ENCODE measurements at places on chromosomes 13 and 19.

GRCh38 chr13:79212064-79212619 is 193.9 kb downstream of the RBM26 start:
- DNase-seq, result no peak

- DNase-seq, result no peak
Measured at GRCh38 chr13:19881641-19882040, 18.2 kb upstream of the ZMYM5 start.

DNA sequence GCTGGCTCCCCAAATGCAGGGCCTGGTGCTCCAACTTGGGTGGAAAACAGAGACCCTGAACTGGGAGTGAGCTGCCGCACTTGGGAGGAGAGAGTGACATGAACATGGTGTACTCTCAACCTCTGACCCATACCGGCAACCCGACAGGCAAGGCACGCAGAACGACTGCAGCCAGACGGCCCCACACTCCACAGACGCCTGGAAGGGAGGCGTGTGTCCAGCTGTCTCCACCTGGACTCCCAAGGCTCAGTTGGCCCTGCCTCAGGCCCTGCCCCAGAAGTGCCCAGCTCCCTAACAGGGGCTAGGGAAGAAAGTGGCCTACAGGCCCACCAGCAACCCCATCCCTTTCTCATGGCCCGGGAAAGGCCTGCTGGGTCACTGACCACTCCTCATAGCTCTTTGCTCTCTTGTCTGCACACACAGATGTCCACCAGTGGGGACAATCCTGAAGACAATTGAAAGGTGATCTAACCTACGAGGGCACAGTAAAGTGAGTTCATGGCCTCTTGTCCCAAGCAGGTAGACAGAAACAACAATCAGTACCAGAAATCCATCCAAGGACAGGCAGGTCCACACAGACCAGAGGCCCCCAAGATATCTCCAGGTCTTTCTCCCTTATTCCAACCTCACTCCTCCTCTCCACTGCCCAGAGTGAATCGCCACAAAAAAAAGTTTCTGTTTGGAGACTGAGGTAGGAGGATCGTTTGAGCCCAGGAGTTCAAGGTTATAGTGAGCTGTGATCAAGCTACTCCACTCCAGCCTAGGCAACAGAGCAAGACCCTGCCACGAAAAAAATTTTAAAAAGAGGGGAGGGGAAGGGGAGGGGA is 28.2 kb downstream of the ELL start:
- DNase-seq, result no peak

- DNase-seq, result no peak
Measured at GRCh38 chr19:42230571-42230970, 10.5 kb downstream of the ZNF526 start.

DNA sequence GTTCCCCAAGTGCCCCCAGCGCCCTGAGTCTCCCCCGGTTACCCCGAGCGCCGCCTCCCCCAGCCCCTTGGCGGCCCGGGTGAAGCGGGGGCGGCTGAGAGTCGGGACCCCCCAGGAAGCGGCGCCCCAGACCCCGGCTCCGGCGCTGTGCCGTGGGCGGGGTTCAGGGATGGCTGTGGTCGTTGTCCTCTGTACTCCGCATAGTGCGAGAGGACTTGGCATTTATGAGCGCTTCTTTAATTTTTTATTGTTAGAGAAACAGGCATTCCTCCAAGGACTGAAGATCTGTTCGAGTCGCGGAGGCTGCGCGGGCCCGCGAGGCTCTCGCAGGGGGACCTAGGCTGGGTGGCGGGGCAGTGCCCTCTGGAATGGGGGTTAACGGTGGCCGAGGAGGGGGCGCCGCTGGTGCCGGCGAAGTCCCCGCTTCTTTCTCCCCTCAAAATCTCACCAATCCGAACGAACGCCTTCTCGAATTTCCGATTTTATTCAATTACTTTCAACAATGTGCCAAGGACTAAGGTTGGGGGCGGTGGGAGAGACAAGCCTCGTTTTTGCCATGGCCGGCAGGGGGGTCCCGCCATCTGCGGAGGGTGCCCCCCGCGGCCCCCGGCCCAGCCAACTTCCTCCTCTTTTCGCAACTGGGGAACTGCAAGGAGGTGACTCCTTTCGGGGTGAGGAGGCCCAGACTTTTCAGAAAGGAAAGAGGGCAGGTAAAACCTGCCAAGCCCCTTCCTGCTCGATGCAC is 596 bp upstream of the GJB2 start:
- no peak for DNase-seq

GRCh38 chr19:2239771-2240770 is 3.4 kb downstream of the SF3A2 start:
- no peak for DNase-seq

DNA sequence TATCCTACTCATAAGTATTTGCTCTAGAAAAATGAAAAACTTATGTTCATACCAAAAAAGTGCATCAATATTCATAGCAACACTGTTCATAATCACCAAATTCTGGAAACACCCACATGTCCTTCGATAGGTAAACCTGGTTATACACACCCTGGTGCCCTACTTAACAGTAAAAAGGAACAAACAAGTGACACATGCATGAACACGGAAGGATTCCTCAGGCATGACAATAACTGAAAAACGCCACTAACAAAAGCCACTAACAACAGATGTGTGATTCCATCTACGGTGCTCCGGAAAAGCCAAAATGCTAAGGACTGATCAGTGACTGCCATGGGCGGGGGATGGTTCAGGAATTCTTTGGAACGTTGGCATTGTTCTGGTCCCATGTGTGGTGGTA is 65.5 kb downstream of the STK24 start:
- peak; percentile 25 for DNase-seq

- no peak for DNase-seq
Measured at GRCh38 chr13:30735025-30735871, at the start of gene ALOX5AP. TSS of gene ALOX5AP (plus strand) at chr13:30735543. CDS start at chr13:30735606, 63 bp downstream.

- no peak for DNase-seq
Measured at GRCh38 chr13:96109125-96109524, 19.2 kb downstream of the HS6ST3 start.

GRCh38 chr13:111955412-111956065 is 111.4 kb upstream of the SOX1 start:
- DNase-seq, result no peak

- no peak for DNase-seq
Measured at GRCh38 chr13:39498471-39499114, 104.4 kb downstream of the LHFPL6 start.

- no peak for DNase-seq
Measured at GRCh38 chr13:31282741-31283455, 83.1 kb downstream of the B3GLCT start.

DNA sequence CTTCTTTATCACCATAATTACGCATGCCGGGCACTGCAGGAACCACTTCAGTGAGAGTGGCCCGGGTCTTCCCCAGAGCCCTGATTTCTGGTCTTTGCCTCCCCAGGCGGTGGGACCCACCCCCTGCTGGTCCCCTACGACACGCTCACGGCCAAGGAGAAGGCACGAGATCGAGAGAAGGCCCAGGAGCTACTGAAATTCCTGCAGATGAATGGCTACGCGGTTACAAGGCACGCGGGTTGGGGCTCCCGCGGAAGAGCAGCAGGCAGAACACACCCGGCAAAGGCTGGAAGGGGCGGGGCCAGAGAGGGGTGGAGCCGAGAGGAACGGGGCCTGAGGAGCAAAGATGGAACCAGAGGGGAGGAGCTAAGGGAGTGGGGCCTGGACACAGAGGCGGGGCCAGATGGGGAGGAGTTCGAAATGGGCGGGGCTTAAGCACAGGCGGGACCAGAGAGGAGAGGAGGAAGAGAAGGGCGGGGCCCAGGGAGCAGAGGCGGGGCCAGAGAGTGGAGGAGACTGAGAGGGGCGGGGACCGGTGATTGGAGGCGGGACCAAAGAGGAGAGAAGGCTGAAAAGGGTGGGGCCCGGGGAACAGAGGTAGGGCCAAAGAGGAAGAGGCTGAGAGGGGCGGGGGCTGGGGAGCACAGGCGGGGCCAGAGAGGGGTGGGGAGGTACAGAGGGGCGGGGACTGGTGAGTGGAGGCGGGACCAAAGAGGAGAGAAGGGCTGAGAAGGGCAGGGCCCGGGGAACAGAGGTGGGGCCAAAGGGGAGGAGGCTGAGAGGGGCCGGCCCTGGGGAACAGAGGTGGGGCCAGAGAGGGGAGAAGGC is 73.4 kb downstream of the RYR1 start:
- DNase-seq, result peak; percentile 48

DNA sequence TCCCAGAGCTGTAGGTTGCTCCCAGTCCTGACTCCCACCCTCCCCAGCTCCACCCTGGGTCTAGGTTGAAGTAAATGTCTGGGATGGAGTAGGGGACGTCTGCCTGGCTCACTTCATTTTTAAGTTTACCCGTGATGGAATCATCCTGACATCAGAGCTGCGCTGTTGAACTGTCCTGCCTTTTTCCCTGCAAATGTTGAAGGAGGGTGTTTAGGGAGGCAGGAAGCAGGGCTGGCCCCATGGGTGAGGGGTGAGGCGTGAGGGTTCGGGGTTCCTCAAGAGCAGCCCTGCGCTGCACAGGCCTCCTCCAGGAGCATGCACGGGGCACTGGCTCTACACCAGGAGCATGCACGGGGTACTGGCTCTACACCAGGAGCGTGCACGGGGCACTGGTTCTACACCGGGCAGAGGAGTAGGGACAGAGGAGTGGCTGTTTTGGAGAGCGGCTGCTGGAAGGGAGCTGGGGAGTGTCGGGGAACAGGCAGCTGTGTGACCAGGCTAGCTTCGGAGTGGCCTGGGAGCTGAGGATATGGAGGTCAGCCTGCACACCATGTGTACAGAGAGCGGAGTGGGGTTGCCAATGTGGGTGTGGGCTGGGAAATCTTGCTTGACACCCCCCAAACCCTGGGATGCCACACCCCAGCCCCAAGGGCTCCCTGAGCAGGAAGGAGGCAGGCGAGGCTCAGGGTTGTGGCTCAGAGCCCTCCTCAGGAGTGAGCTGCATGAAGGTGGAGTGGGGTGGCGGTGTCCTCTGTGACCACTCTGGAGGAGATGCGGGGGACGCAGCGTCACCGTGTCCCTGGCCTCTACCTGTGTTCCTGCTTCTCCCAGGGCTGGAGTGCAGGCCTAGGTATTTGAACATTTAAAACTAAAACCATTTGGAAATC is 63.3 kb downstream of the GPR12 start:
- DNase-seq, result no peak

DNA sequence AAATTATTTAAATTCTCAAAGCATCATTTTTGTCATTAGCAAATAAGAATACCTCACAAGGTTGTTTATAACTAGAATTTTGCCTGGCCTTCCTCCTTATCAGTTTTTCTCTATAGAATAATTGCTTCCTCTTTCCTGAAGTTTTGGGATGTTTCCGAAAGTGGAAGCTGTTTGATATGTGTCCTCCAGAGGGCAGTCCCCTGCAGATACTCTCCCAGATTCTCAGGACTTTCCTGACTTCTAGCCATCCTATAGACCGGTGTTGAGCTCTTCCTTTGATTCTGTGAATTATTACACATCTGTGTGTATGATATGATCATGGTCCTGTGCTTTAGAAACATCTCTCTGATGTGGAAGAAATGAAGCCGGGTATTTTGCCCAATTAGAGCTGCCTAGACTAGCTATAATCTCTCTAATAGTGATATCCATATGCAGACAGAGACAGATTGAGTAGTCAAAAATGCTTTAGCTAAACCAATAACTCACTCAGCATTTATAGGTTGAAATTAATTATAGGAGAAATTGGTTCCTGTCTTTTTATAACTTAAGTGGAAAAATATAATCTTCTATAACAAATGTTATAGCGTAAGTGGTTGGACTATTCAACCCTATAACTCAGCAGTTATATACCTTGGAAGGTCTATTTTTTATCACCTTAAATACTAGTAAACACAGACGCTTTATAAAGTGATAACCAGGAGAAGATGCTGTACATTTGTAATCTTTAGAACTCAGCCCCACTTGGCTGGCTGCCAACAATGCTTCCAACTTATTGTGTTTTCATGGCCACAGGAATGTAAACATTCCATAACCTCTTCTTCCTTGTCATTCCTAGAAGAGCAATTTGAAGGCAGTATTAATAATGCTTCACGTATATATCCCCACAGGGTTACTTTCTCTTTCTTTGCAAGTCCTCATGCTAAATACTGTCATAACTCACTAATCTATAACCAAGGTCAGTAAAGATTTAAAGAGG is 201.0 kb upstream of the RXFP2 start:
- DNase-seq, result no peak

DNA sequence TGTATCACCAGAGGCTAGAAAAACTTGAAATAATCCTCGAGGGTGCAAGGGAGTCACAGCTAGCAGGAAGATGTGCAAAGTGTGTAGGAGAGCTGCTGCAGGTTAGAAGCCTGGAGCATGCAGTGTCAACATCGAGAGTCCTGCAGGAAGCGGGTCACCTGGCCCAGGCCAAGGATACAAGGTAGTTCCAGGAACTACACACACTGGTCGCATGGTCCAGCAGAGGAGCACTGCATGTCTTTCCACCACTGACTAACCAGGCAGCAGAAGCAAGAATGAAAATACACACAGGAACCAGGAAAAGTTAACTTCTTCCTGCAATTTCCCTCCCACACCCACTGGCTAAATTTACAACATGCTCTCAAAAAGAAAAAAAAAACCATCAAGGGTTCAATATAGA is 36.0 kb upstream of the MIR17HG start:
- no peak for DNase-seq

DNA sequence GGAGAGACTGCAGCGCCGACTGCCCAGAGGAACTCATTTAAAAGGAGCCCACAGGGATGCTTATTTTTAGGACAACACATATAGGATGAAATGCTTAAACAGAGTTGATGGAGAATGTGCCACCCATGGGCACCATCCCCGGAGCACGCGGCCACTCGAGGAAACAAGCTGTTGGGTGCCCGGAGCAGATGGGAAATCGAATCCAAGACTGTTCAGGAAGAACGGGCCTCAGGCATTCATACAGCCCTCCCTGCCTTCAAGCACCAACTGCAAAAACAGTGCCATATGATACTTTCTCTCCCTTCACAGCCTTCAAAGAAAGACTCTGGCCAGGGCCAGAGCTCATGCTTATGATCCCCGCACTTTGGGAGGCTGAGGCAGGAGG is 40.2 kb downstream of the RAB20 start:
- no peak for DNase-seq

- DNase-seq, result no peak
Measured at GRCh38 chr13:113805431-113806103, 46.5 kb downstream of the TMEM255B start.

GRCh38 chr19:46133777-46134241 is 9.3 kb upstream of the IGFL3 start:
- no peak for DNase-seq

DNA sequence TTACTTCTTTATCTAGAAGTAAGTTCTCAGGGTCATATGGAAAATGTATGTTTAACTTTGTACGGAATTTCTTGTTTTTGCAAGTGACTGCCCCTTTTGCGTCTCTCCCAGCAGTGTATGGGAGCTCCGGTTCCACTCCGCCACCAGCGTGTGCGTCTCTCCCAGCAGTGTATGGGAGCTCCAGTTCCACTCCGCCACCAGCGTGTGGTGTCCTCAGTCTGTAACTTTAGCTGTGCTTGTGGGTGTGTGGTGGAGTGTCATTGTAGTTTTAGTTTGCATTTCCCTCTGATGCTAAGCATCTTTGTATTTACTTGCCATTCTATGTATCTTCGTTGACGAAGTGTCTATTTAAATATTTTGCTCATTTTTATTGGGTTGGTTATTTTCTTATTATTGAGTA is 2.4 kb downstream of the CUL4A start:
- peak; percentile 39 for DNase-seq
